ENCODE measurements at places on chromosomes 12 and 14.
A peak's percentile ranks its signal among the peaks of the same experiment; 100 is the strongest.

DNA sequence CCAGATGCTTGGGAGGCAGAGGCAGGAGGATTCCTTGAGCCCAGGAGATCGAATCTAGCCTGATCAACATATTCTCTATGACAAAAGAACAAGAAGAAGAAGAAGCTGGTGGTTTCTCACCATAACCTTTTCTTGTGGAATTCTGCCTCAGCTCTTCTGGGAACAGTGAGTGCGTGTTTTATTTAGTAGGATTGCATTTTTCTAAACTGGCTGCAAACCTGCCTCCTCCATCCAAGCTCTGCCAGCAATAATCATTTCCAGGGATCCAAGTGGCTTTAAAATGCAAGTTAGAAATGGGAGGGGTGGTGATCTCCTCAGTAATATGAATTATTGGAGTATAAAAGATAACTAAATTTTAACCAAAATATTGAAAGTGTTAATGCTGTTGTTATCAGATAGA, 46.1 kb upstream of the MMP17 start:
- DNase-seq, result no peak

GRCh38 chr12:64077922-64078321, 144.2 kb downstream of the KICS2 start:
- DNase-seq, result no peak

- no peak for DNase-seq
Observed at GRCh38 chr12:129861951-129862350, 41.9 kb downstream of the TMEM132D start.

DNA sequence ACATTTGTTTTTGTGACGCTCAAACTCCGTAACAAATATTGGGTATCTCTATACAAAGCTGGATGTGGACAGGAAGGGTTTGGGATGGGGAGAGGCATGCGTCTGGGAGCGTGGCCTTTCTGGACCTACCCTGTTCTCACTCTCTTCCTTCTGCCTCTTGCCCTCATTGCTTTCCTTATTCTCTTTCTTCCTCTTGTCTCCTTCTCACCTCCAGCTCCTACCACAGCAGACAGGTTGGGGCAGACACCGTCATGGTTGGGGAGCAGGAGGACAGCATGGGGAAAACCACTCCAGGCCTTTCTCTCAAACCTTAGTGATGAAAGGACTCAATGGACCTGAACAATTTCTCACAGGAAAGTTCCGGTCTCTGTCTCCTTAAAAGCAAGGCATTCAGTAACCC, 465.3 kb downstream of the RAD51B start:
- DNase-seq, result no peak

DNA sequence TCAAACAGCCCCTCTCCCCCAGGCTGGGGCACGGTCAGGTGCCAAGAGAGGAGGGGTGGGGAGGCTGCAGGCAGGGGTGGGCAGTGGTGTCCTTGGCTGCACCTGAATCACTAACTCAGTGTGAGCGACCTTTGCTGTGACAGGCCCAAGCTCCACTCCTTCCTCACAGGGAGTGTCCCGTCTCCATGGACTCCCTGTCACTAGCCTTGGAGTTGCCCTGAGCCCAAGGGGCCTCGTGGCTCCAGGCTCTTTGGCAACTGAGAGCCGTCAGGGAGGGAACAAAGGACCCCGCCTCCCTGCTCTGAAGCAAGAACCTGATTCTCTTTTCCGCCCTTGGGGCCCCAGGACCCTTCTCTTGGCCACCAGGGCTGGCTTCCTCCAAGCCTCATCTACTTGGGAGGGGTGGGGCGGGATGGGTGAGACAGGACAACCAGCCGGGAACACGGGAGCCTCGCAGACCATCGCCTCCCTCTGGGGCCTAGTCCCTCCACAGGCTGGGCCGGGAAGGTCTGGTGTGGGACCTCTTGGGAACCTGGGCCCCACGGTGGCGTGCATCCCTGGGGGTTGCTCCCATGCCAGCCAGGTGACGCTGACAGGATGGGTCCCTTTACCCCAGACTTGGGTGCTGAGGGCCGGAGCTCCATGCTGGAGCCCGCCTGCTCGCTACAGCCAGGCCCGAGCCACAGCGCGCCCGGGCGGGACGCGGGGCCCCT, 935 bp upstream of the ADSS1 start:
- no peak for DNase-seq

DNA sequence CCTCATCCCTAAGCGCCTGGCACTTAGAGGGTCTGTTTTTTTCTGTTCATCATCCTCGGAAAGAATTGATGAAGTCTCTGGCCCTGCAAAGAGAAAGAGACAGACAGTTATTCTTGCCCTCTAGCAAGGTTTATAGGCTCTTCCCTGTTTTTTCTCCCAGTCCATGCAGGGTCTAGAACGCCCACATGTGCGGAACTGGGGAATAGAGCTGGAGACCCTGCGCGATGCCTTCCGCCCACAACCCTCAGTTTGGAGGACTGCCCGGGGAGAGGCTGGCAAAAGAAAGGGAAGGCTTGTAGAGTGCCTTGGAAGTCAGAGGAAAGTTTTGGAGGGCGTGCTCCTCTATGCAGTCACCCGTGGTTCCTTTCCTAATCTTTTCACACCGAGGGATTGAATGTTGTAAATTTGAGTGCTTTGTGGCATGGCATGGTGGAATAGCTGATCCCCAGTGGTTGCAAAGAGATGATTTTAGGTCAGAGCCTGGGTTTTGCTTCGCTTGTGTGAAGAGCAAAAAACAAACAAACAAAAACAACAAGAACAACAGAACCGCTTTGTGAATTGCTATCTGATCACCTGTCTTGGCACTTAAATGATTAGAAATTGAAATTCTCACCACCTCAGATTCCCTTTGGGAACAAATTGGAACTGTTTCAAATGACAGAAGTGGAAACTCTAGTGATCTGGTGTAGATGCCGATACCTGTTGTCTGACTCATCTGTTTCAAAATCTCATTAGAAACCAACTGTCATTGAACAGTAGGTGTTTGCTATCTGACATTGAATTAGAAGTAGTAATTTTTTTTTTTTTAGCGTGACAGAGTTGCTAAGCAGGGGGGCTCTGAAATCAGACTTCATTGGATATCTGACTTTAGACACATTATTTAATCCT, 947 bp downstream of the GAS2L3 start:
- no peak for DNase-seq

DNA sequence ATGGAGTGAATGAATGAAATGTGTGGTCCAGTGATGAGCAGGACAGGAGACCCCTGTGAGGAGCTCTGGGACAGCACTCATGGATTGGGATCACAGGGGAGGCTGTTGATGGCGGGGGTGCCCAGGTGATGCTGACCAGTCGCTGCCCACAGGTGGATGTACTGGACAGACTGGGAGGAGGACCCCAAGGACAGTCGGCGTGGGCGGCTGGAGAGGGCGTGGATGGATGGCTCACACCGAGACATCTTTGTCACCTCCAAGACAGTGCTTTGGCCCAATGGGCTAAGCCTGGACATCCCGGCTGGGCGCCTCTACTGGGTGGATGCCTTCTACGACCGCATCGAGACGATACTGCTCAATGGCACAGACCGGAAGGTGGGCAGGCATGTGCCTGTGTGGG, 13.3 kb upstream of the LRP1-AS start:
- no peak for DNase-seq

- DNase-seq, result no peak
Observed at GRCh38 chr12:1481326-1481725, 113.1 kb downstream of the FBXL14 start.

DNA sequence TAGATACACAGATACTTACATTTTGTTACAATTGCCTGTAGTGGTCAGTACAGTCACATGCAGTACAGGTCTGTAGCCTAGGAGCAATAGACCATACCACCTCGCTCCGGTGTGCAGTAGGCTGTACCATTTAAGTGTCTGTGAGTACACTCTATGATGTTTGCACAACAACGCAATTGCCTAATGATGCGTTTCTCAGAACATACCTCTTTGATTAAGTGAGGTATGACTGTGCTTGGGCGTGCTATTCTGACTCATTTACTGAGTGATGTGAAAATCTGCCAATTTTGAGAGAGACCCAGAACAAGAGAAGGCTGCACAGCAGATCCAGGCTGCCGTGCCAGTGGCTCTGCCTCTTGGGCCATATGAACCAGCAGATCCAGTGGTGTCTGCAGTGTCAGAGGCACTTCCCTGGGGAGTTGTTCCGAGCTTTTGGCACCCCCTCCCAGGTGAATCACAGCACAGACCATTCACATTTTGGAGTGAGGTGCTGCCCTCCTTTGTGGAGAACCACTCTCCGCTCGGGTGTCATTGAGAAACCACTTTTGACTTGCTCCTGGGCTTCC, 20.4 kb downstream of the DLK1 start:
- DNase-seq, result peak; percentile 59

DNA sequence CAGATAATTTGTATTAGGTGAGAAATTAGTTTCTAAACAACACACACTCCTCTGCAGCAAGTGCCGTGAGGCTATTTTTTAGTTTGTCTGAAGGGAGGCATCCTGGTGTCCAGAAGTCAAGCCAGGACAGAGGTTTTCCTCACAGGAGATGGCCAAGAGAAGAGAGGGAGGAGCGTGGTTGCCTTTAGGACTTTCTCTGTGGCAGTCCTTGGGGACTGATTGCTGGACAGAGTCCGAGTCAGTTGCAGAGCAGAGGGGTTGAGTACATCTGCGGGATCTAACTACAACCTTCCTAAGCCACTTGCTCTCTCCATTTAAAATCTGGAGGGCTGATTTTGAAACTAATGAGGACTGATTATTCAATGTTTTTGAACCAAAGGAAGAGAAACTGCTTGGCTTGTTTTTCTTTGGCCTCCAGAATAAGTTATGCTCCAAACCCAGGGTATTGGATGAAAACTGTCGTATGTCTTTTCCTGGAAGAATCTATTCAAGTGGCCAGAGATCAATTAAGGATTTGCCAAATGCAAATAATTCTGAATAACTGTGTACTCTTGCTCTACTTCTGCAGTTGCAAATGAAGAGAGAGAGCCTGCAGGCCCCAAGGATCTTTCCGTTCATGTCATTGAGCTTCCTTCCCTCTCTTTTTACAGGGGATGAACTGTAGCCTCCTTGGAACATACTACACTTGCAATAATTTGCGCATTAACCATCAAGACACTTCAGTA, 1.2 kb downstream of the SLCO1C1 start:
- no peak for DNase-seq

DNA sequence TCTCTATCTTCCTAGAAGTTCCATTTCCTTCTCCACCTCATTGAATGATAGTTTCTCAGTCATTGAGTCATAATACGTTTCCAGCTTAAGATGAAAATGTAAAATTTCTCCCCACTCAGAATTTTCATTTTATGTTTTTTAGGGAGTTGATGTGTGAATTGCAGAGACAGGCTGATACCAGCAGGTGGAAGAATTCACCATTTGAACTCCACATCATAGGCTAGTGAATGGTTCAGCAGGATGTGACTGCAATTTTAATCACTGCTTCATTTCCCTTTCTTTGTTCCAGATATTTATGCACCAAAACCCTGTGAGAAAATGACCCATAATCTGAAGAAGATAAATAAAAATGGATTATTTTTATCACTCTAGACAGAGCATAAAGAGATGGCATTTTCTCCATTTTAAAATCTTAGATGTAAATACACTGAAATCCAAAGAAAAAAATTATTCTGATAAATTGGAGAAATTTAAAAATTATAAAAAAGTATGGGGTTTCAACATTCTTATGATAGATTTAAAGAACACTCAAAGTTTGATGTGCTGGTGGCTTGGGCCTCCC, 10.6 kb upstream of the PYGL start:
- DNase-seq, result peak; percentile 26

GRCh38 chr14:58739674-58740073, 101.9 kb downstream of the DACT1 start:
- no peak for DNase-seq

GRCh38 chr12:48279601-48280000, 71.1 kb downstream of the ZNF641 start:
- DNase-seq, result no peak

- DNase-seq, result no peak
Observed at GRCh38 chr14:94100847-94101246, 9.7 kb upstream of the IFI27 start.

GRCh38 chr12:54045868-54046521, 7.6 kb upstream of the HOXC4 start:
- DNase-seq, result no peak

GRCh38 chr12:14954269-14954668, 7.1 kb downstream of the ARHGDIB start:
- peak; percentile 13 for DNase-seq

DNA sequence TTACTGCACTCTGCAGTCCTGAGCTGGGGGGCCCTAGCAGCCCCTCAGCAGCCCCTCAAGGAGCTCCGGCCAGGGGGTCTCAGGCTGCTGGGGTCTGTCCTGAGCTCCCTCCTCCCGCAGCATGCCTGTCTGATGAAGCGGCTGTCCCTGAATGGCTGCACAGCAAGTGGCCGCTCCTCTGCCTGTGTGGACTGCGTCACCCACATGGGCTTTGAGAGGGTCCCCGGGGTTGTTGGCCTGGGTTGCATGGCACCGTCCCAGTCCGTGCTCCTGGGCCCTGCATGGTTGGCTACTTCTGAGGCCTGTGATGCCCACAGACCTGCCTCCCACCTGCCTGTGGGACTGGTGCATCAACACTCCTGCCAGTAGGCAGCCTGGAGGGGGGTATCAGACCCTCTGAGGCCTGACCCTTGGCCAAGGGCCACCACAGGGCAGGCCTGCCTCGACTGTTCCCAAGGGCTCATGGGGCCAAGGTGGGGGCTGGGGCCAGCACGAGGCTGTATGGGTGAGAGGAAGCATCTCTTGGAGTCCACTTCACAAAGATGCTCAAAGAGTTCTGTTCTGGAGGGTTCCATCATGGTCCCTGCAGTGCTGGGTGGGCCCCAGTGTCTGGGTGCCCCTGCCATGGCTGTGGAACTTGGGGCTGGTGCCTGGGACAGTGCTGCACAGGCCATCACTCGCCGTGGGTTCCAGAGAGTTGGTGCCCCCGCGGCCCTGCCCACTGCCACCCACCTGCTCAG, 12.2 kb downstream of the CEP170B start:
- DNase-seq, result no peak

GRCh38 chr12:43761500-43761899, 2.7 kb downstream of the IRAK4 start:
- DNase-seq, result no peak

GRCh38 chr12:119528241-119528640, 65.3 kb upstream of the TMEM233 start:
- no peak for DNase-seq

- no peak for DNase-seq
Observed at GRCh38 chr14:47935332-47935731, 259.9 kb upstream of the MDGA2 start.

DNA sequence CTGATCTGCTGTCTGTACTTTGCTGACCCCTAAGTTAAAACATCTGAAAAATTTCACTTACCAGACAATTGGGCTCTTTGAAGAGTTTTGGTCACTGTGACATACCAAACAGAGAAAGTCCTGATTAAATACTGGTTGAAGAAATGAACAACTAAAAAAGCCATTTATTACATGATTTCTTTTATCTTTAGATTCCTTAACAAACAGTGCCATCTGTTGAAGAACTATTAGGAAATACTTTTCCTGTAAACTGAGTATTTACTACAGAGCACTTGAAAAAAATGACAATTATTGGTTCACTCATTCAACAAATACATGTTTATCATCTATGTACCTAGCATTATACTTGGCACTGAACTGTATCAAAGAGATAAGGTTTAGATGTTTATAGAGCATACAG, 6.5 kb upstream of the WASHC4 start:
- DNase-seq, result no peak

- no peak for DNase-seq
Observed at GRCh38 chr12:109803678-109804077, 29.5 kb downstream of the TRPV4 start.

- no peak for DNase-seq
Observed at GRCh38 chr14:65421201-65421981, 8.9 kb downstream of the FUT8 start.
